CD4-positive, alpha-beta memory T cell (primary cell): ENCODE measurements at places on chromosomes 2 and 18. TPM values are rescaled to one million over a fixed set of nuclear protein-coding genes. Genes with fewer than 3 reads are reported as not detected.

DNA sequence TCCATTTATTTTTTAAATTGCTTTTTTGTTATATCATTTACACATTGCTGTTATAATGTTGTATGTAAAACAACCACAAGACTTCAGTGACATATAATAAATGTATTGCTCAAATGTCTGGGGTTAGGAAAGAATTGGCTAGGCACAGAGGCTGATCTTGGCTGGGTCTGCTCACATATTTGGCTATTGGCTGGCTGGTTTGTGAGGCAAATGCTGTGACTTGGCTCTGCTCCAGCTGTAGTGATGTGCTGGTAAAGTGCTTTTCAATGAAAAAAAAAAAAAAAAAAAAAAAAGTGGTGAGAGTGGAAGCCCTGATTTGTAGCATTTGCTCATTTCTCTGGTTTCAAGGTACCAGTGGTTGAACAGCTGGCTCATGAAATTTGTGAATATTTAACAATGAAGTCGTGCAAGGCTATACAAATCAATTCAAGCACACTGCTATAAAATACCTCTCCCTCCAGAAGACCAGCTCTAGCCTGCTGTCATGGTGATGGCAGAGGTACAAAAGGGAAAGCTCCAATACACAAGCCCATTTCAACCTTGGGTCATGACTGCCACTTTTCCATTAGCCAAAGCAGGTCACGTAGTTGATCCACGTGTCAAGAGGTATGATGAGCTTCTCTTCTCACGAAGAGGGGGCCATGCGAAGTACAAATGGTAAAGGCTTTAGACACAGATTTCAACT is 43.7 kb upstream of the RIT2 start:
- no peak for DNase-seq

DNA sequence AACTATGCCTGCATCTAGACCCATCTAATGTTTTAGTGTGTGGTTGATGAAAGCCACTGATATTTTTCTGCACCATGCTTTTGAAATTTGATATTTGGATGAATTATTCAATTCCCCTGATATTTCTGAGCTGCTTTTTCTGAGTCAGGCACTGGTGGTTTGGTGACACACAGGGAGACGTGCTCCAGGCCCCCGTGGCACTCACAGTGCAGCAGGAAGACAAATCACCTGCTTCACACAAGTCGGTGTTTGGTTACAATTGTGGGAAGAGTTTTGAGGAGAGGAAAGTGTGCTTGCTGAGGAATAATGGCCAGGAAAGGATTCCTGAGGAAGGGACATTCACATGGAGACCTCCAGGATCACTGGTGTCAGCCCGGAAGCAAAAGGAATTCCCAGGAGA is 179.7 kb downstream of the ACKR3 start:
- no peak for DNase-seq

- DNase-seq: no peak
Observed at GRCh38 chr2:71801969-71802368, 345.7 kb downstream of the CYP26B1 start.

Gene IMMT
- polyA plus RNA-seq: 49.8 TPM

Gene TSPYL6
- not detected for polyA plus RNA-seq

DNA sequence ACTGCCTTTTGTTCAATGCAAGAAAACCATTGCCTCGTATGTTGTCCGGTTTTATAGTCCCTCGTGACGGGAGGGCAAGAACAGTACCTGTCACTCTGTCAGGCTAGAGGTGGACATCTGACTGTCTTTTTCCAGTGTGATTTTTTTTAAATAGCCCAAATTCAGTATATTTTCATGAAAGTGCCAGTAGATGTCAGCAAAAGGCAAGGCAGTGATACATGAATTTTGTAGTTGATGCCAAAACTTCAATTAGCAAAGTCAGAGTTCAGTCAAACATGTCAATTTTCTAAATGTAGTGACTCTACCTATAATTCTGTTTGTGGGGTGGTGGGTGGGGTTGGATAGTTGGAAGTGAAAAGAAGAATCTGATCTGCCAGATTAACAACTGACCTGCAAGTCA is 296.0 kb upstream of the MC4R start:
- no peak for DNase-seq

DNA sequence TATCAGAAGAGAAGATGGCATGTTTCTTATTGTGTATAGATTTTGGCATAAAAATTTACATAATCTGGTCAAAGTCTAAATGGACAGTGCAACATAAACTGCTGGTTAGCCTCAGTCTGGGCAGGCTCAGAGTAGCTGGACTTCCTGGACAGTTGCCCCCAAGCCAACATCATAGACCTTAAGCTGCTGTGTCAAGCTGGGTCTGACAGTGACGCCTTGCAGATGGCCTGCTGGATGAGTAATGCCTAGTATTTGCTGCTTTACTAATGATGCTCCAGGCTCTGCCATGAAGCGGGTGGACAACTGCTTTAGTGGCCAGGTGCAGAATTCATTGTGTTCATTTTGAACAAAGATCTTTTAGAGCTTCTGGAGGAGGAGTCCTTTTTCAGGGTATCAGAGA is 603.7 kb upstream of the ZEB2 start:
- DNase-seq: no peak

DNA sequence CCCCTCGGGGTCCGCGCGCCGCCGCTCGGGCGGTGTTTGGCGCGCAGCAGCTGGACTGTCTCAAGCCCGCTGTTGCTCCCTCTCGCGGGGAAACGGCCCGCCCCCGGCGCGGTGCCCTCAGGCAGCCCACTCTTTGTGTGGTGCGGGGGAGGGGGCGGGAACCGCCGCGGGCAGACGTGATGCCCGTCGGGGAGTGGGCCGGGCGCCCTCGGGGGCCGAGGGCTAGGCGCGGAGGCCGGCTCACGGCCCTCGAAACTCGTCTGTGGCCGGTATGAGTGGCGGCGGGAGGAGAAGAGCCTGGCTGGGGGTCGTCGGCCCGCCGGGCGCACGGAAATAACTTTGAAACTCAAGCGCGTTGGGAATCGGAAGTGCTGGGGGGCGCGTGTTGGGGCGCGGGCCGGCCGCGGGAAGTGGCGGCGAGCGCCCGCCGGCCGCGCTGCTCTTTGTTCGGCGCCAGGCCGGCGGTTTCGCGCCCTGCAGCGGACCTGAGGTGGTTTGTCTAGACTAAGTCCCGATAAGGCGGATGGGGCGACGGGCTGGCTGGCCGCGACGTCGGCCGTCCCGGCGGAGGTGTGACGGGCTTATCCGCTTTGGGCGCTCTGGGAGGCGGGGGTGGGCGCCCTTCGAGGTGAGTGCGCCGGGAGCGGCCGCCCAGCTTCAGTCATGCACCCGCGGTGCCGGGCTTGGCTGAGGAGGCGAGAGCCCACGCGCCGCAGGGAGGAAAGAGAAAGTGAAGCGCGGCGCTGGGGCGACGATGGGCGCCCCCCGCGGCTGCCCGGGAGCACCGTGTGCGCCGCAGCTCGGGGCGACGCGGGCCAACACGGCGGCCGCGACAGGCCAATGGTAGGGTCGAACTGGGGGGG is 679 bp downstream of the PTMA start:
- DNase-seq: peak; percentile 67

Gene PSMA8
- polyA plus RNA-seq: 4.9 TPM

Gene DSG1
- polyA plus RNA-seq: not detected

Gene AQP12B
- not detected for polyA plus RNA-seq

DNA sequence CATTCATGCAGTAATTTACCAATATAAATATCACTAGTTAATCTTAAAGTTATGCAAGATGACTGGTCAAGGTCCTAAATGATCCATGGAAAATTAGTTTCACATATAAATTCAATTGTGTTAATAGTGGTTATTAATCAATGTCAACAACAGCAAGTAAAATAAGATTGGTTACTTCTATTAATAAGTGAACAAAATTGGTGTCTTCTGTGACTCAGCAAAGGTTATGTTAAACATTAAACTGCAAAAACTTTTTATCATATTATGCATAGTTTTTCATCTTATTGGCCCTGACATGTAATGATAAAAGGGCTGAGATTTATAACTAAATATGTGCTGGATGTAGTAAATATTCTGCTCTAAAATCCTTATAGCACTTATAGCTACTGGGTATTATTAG is 359.0 kb upstream of the UBE2E3 start:
- no peak for DNase-seq
